Activated naive CD4-positive, alpha-beta T cell (primary cell): ENCODE measurements at places on chromosomes 12 and 14.
A peak's percentile ranks its signal among the peaks of the same experiment; 100 is the strongest.

- DNase-seq: no peak
Measured at GRCh38 chr12:66910366-66910974, 231.6 kb upstream of the GRIP1 start.

DNA sequence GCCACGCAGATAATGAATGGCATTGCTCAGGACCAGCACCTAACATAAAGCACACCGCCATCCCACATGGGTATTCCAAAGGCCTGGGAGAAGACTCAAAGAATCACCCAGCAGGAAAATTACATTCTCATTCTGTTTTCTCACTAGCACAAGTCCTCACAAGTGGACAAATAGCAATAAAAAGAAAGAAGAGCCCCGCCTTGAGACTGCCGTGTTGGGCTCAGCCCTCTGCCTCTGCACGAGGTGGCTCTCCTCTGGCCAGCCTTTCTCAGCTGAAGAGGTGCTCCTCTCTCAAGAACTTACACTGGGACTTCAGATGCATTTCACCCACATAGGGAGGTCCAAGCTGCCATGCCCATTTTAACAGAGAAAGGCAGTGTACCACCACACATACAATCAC, 207.5 kb downstream of the SPTSSA start:
- no peak for DNase-seq

GRCh38 chr14:74569387-74569786, 42.6 kb downstream of the LTBP2 start:
- no peak for DNase-seq

GRCh38 chr12:122009741-122010140, 11.9 kb upstream of the BCL7A start:
- DNase-seq: no peak

DNA sequence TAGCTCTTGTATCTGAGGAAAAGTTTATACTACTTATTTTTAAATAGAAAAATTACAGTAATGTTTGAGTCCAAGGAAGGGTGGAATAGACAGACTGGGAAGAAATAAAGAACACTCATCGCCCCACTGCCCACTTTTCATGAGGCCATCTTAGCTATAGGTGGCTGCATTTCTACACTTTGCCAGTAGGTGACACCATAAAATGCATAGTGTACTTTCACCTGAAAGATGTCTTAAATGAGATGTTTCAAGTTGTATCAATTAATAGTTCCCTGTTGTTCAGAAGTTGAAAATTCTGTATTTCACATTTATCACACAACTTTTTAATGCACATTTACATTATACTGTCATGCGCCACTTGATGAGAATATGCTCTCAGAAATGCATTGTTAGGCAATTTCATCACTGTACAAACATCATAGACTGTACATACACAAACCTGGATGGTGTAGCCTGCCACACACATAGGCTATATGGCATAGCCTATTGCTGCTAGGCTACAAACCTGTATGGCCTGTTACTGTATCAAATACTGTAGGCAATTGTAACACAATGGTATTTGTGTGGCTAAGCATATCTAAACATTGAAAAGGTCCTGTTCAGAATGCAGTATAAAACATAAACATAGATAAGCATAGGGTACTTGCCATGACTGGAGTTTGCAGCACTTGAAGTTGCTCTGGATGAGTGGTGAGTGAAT, 27.6 kb downstream of the PMCH start:
- DNase-seq: no peak

DNA sequence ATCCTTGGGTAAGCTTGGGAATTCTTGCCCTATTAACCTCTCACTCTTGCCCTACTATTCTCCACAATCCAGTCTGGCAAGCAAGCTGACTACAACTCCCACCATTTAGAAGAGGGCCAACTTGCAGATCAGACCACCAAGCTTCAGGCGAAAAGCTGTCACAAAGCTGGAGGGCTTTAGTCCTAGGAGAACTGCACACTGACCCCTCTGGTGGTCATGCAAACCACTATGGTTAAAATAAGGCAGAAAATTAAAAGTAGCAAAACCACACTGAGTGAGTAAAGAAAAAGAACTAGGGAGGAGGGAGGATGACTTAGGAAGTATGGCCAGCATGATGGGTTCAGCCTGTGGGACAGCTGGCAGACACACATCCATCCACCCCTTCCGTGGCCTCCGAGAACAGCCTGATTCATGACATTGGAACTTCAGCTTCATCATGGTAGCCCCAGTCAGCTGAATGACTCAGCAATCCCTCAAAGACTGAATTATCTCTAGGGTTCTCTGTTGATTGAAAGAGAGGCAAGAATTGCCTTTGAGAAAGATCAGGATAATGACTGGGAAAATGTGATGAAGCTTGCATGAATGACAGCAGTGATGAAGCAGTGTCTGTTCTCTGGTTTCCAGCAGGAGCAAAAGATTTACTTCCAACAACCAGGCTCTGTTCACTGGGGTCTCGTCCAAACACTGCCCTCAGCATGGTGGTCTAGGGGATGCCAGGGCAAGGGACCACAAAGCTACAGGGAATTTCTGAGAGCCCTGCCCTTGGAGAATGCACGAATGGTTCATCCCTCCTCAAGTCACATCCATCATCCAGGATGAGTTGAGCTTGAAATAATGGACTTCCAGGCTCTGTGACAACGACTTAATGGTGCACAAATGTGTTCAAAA, 24.4 kb downstream of the PITPNM2 start:
- DNase-seq: no peak

DNA sequence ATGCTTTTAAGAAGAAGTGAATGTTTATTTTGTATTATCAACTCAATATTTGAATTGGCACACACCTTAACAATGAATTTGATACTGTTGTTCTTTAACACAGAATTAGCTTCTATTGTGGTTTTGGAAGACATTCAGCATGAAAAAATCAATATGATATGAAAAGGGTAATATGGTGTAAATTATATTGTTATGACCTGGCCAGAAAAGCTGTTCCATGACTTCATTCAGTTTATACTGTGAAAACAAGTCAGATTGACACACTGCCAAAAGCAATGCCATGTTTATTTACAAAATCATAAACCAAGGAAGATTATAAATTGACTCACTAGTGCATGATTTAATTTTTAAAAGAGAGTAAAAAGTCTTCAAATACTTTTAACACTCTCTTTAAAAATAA, 851.4 kb upstream of the SEL1L start:
- DNase-seq: no peak

DNA sequence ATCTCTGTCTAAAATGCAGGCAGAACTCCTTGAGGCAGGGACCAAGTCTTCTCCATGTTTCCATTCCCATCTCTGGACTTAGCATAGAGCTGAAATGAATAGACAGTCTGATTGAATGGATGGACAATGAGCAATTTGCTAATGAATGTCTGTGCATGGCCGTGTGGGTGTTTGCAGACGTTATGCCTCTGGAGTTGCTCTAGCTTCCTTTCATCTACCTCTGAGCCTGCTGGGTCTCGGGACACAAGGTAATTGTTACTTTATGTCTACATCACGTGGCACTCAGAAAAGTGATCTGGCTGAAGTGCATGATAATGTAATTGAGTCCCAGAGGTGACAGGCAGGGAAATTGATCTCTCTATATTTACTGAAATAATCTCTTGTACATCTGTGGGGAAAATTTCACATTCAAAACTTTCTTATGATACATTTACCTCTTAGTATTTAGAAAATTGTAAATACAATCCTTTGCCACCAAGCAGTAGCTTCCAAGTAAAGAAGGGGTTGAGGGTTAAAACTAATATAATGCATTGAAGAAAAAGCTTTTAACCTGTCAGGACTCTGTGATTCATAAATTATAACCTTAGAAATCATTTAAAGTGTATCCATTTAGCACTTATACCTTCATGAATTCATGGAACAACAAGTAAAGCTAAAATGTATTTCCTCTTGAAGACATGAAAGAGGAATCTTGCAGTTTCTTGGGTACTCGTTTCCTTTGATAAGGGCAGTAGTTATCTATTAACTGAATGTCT, 424.1 kb downstream of the APAF1 start:
- DNase-seq: no peak

GRCh38 chr12:32183650-32184049, 77.0 kb downstream of the BICD1 start:
- DNase-seq: no peak

- no peak for DNase-seq
Measured at GRCh38 chr12:2998789-2999264, 39.6 kb downstream of the TEAD4 start.

GRCh38 chr12:88172844-88173407, 30.8 kb downstream of the TMTC3 start:
- no peak for DNase-seq

DNA sequence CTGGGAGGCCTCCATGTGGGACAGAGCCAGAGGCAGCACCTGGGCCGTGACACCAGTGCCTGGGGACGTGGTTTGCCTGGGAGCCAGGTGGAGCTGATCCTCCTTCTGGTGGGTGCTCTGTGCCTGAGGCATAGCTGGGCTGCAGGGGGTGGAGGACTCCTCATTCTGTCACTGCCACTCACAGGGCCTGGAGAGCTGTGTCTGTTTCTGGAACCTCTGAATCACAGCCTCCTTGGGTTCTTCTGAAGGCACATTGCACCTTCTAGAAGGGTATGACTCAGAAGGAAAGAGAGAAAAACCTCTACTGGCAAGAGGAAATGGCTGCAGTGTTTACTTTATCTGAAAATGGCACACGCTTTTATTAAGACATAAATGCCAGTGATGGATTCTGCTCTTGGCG, 659.8 kb downstream of the VRK1 start:
- DNase-seq: peak; percentile 14

- DNase-seq: no peak
Measured at GRCh38 chr14:90368946-90369721, 27.7 kb upstream of the CALM1 start.

- DNase-seq: no peak
Measured at GRCh38 chr12:93550748-93551611, 21.5 kb upstream of the SOCS2 start.

DNA sequence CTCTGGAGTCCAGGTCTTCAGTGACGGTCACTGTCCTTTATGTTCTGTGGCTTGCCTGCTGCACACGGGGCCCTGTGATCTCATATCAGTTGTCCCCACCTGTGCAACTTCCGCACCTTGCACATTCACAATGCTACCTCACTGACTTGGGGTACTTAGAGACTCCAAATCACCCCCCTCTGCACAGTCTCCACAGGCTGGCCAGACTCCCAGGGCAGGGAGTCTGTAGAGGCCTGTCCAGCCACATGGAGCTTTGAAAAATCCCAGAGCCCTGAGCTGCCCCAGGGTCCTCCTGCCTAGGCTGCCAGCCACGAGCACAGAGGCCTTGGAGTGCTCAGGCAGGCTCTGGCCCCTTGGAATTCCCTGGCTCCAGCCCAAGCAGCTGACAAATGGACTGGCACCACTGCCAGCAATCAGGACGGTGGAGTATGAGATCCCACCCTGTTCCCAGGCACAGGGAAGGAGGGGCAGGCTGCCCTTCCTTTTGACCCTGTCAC, 26.4 kb downstream of the CMKLR1 start:
- DNase-seq: no peak

DNA sequence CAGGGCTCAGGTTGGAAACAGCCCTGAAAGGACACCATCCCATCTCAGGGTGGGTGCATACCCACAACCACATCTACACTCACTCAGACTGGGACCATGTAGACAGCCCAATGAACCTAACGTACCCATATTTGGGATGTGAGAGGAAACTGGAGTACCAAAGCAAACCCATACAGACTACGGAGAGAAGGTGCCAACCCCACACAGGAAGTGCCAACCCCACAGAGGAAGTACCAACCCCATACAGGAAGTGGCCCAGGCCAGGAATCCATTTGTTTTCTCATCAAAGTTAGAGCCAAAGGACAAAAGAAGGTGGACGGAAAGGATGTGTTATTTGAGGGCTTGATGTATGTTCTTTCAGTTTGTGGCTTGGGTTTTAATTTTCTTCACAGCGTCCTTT, 19.5 kb upstream of the SPIC start:
- DNase-seq: peak; percentile 6

GRCh38 chr14:61247935-61248334, 33.2 kb downstream of the TMEM30B start:
- no peak for DNase-seq

GRCh38 chr12:105109465-105110212, 2.1 kb downstream of the WASHC4 start:
- no peak for DNase-seq

- no peak for DNase-seq
Measured at GRCh38 chr14:74238974-74239847, at the start of gene VSX2. VSX2 (plus strand) TSS chr14:74239449; CDS start chr14:74239562, 113 bp downstream.

DNA sequence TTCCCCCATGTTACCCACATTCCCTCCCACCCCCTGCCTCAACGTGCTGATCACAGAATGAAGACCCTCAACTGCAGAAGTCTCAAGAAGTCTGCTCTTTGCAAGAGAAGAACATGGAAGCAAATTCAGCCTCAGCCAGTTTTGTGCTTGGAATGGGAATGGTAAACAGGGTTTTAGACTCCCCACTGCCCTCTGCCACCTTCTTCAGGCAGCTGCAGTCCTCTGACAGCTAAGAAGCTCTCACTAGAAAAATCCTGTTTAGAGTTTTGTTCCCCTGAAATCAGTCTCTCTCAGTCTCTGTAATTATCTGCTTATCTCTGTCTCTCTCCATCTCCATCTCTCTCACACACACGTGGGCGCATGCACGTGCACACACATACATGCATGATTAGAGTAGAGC, 85.4 kb downstream of the CRACR2A start:
- no peak for DNase-seq
